Activated naive CD4-positive, alpha-beta T cell (primary cell): ENCODE measurements at places on chromosomes 12 and 14.

DNA sequence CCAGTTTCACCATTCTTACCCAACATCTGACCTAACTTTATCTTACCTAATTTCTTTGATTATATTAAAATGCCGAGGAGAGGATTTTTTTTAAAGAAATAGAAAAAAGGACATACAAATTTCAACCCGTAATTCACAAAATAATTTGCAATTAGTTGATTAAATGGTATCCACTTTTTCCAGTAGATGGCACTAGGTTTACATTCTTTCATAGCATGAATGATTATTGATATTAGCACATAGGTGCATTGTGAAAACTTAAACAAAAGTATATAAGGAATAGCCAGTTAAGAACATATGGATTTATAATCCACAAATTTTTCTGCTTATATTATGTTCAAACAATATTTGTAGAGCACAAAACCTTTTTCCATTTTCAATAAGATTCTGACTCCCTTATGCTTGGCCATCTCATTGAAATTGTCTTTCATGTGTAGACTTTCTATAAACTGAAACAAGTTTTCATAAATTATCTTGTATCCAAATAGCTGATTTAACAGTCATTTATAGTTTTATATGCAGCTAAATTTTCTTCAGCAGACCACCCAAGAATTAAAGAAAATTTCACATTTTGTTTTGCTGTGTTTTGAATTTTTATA, 35.3 kb downstream of the MSRB3 start:
- no peak for DNase-seq

GRCh38 chr12:57088354-57089270, at the start of gene NAB2:
Gene NAB2, plus strand, starts transcription at chr12:57089114. Its CDS starts 158 bp downstream, at chr12:57089272.
- peak; percentile 95 for DNase-seq

DNA sequence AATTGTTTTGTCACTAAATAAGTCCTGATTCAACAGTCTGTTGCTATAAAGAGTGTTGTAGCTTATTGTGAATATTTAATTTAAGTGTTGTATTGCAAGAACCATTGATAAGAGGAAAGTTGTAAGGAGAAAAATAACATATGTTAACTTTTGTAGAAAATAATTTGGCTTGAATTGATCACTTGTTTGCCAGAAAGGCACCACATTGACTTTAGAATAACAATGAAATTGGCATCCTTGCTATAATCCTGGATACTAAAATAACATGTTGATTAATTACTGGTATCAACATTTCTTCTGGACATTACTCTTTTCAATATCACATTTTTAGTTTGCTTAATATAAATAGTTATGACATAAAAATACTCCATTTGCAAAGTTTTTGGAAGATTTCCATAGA, 159.0 kb downstream of the MGAT4C start:
- DNase-seq = no peak

DNA sequence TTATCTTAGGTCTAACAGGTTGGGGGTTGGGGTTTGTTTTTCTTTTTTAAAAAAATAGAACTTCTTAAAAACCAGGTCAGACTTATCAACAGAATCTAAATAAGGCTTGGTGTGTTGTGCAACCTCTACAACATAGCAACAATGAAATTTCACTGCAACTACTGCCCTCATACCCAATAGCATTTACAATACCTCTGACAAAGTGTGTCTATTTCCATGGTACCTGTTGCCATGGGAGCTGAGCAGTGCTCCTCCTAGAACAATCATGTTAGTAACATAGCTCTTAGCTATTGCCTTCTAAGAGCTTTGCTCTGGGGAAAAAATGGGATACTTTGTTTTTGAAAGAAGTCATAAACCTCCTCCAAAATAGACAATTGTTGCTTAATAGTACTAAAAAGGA, 103.3 kb upstream of the CCDC175 start:
- DNase-seq = no peak

DNA sequence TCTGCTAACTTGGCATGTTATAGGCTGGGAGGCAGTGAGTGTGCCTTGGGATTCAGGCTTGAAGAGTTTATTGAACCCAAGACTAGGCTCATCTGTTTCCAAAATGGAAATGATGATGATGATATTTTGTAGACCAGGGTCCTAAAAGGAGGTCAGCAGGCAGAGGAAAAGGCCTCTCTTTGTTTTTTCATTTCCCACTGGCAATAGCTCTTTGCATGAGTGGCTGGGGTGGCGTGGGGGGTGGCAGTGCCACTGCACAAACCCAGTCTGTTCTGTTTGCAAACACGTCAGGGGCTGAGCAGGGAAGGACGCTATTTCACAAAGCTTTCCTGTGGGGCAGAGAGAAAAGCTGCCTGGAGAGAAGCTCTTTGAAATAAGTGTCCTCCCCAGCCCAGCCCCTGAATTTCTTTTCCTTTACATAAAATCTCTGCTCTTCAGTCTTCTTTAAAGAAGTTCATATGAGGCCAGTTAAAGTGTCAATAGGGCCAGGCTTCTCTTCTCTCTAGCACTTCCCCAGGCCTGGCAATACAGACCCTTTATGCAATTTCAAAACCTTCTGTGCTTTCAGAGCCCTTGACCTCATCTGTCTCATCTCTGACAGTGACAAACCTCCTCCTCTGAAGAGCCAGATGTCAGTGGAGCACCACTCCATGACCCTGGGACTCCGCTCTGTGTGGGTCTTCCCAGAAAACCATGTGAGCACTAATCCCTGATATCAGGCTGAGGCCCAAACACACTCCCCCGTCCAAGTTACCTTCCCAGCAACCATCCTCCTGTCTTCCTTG, 72.8 kb downstream of the ZNF664 start:
- no peak for DNase-seq

DNA sequence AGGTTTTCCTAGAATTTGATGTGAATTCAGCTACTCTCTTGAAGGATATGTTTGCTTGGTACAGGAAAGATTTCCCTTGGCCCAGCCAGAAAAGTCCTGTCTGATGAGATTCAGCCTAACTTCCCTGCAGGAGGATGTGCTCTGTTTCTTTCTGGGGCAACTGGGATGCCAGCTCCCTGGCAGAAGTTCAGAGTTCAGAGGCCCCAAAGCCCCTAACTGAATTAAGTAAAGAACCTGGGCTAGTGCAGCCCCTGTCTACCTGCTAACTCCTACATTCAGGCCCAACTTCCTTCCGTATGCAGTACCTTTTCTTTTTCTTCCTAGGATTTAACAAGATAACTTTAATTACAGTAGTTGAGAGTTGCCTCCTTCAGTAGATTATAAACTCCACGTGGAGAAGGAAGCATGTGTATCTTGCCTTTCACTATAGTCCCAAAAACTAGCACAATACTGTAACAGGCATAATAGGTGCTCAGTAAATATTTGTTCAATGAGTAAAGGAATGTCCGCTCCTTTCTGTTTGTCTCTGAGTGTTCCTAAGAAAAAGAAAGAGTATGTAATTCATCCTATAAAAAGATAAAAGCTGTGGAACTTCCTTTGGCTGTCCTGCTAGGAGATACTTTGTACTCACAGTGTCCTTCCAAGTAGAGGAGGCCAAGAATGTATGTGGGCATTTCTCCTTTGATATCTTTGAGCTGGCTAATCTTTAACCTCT, 141.0 kb downstream of the SLC8A3 start:
- no peak for DNase-seq

GRCh38 chr14:73935666-73936065, 14.2 kb downstream of the FAM161B start:
- DNase-seq = no peak
